ENCODE measurements at places on chromosomes 3 and 15.

GRCh38 chr15:67779549-67780111 is 45.7 kb upstream of the SKOR1 start:
- no peak for DNase-seq

DNA sequence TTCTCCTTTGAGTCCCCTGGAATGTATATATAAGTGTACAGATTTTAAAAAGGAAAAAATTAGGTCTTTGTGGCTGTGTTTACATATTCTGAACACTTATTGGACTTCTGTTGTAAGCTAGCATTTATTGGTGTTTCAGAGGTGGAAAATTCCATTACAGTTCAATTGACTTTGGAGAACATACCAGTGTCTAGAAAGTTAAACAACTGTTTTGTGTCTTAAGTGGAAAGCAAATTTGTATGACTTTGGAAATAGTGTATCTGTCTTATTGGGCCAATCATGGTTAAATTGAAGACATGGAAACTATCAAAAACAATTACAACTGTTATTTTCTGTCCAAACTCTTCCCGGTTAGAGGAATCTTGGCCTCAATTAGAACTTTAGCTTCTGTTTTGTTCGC is 265.0 kb upstream of the C2CD4B start:
- no peak for DNase-seq

- no peak for DNase-seq
These were observed 97.4 kb upstream of the RNU6-1 start for GRCh38 chr15:67937153-67937761.

GRCh38 chr3:139281522-139282196 is 62.2 kb upstream of the MRPS22 start:
- no peak for DNase-seq

DNA sequence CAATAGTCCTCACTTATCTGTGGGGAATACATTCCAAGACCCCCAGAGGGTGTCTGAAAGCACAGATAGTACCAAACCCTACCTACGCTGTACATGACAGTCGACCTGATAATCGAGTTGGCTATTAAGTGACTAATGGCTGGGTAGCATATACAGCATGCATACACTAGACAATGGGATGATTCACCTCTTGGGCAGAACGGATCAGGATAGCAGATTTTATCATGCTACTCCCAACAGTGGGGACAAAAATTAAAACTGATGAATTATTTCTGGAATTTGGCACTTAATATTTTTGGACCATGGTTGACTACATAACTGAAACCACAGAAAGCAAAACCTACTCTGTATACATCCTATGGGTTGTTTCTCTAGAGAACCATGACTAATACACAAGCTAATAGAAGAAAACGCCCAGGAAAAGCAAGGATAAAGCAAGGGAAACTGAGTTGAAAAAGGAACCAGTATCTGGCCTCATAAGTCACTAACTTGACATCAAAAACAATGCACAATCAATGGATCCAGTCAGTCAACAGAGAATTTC is 15.5 kb downstream of the ATG3 start:
- DNase-seq = no peak

DNA sequence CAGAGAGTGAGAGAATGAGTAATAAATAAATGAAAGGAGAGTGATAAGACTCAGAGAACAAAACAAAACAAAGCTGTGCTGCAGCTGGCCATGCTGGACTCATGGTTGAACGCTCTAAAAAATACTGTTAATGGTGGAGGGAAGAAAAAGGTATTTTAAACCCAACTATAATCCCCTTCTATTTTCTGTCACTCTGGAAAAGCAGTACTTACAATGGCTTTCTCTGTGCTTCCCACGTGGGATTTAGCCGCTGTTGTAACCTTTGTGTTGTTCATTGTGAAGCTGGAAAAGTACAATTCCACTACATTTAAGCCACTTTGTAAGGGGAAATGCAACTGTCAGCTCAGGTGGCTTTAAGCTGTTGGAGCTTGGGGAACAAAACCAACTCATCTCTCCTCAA is 917.7 kb downstream of the IGSF11 start:
- no peak for DNase-seq

DNA sequence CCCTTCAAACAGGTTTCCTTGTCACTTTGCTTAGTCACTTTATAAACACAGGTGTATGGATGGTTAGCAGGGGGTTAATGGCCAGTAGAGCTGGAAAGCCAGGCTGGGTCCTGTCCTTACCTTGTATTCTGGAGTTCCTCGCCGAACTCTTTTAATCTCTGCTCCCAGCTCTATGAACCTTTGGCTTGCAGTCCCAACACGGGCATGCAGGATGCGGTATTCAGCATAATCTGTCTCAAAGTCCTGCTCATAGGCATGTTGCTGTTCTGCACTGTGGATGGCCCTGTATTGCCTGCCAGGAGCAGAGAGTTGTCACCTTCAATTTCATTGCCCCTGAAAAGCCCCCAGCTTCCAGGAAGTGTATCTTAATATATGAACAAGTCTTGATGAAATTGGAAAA is 2.7 kb downstream of the ELL3 start:
- DNase-seq = no peak

- no peak for DNase-seq
These were observed 28.5 kb downstream of the CYFIP1 start for GRCh38 chr15:22951381-22952280.

GRCh38 chr3:27990324-27990723 is 251.1 kb upstream of the CMC1 start:
- no peak for DNase-seq

GRCh38 chr3:115040673-115041286 is 106.3 kb downstream of the ZBTB20 start:
- DNase-seq = peak; percentile 14

- no peak for DNase-seq
These were observed 219.8 kb upstream of the TOPAZ1 start for GRCh38 chr3:44021651-44022594.

- no peak for DNase-seq
These were observed 521.6 kb downstream of the EPHA3 start for GRCh38 chr3:89628856-89629670.

DNA sequence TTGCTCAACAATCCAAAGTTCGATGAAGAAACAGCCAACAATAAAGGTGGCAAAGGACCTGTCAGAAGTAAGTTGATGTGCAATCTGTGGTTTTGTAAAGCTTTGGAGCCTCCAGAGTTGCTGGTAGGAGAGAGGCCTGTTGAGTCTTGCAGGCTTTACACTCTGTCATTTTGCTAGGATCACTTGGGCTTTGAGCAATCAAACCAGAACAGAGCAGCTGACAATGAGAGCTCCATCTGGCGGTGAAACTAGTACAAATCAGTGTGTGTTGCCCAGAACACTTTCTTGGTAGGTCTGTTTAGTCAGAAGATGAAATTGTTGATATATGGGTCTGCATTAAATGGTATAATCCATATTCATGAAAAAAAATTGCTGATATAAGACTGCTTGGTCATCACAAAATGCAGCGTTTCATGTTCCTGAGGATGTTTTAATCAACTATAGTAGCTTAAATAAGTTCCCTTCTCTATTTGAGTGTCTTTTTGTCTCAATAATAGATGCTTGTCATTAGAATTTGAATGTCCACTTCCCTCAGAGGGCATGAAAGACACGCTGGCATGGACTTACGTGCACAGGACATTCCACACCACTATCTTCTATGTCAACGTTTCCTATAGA is 25.7 kb downstream of the TMOD2 start:
- peak; percentile 28 for DNase-seq

- DNase-seq = no peak
These were observed 2.5 kb upstream of the INAFM2 start for GRCh38 chr15:40320931-40321371.

GRCh38 chr3:103767635-103768034 is 1332.8 kb downstream of the ZPLD1 start:
- no peak for DNase-seq

GRCh38 chr15:91032919-91033803 is 10.8 kb upstream of the VPS33B start:
- peak; percentile 22 for DNase-seq

- no peak for DNase-seq
These were observed 43.9 kb upstream of the GOLGA8J start for GRCh38 chr15:30038667-30039523.

GRCh38 chr15:43215961-43216360 is 4.9 kb downstream of the EPB42 start:
- DNase-seq = no peak

DNA sequence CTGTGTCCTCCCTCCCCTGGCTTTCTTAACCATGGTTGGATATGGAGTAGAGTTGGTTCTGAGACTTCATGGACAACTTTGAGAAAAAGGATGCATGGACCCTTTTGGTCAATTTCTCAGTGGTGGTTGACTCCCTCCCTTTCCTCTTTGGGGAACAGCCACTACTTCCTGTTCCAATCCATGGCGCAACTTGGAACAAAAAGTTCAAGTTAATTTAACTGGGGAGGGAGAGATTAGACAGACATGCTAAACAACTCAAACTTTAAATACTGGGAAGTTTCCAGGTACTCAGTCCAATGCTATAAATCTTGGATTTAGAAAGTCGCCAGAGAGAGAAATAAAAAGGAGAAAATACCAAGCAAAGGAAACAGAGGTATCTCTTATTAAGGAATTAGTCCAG is 202.2 kb downstream of the PDZRN3 start:
- no peak for DNase-seq

- DNase-seq = no peak
These were observed 9.5 kb downstream of the RPSA start for GRCh38 chr3:39415983-39416382.

DNA sequence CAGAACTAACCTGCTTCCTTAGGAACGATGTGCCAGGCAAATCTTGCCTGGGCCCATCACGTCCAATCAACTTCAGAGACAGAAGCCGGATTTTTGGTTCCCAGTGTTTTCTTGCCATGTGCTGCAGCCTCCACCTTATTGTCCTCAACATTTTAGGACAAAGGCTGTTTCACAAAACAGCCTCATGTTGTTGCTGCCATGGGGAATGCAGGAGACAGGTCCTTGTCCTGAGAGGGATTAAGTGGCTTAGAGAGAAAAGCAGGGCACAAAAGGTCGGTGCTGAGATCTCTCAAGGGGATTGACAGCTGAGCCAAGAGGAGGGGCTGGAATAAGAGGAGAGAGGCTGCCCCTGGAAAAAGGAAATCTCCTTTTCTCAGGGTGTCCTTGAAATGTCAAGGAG is 11.3 kb upstream of the NMNAT3 start:
- no peak for DNase-seq

DNA sequence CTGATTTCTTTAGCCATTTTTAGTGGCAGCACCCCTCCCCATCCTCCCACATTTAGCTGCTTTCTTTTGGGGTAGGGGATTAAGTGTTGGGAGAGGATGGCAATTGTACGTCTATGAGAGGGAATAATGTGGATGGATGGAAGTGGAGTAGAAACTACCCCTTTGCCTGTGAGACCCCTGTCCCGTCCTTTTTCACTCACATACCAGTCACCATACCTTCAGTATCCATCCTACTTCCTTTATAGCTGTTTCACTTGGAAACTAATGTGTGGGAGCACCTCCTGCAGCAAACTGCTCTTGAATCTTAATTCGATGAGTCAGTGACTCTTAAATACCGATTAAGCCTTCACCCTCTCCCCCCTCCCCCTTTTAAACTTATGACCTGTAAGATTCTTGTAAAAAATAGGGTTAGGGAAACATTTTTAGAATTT is 730 bp downstream of the SPRED1 start:
- no peak for DNase-seq

GRCh38 chr3:12996181-12996506 is 77.1 kb downstream of the IQSEC1 start:
- DNase-seq = no peak

GRCh38 chr3:133899311-133899710 is 3.6 kb upstream of the RAB6B start:
- DNase-seq = no peak

DNA sequence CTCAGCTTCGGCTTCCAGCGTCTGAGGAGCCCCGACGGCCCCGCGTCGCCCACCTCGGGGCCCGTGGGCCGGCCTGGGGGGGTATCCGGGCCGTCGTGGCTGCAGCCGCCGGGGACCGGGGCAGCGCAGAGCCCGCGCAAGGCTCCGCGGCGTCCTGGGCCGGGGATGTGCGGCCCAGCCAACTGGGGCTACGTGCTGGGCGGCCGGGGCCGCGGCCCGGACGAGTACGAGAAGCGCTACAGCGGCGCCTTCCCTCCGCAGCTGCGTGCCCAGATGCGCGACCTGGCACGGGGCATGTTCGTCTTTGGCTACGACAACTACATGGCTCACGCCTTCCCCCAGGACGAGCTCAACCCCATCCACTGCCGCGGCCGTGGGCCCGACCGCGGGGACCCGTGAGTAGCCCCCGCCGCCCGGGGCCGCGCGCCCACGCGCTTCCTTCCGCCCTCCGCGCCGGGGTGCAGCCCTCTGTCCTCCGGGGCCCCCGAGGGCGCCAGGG is 462 bp downstream of the EDEM1 start:
- peak; percentile 25 for DNase-seq

- DNase-seq = no peak
These were observed 238.3 kb upstream of the FEZF2 start for GRCh38 chr3:62611541-62612240.

DNA sequence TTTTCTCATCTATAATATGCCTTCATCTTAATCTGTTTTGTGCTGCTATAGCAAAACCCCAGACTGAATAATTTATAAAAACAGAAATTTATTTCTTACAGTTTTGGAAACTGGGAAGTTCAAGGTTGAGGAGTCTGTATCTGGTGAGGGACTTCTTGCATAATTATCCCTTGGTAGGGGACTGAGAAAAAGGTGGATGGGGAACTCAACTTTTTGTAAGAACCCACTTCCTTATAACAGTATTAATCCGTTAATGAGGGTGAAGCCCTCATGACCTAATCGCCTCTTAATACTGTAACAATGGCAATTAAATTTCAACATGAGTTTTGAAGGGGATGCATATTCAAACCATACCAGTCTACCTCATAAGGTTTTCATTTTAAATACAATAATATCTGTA is 17.4 kb upstream of the MYH15 start:
- no peak for DNase-seq

- no peak for DNase-seq
These were observed 70.1 kb downstream of the SMAD3 start for GRCh38 chr15:67135494-67135893.

- DNase-seq = no peak
These were observed 37.9 kb downstream of the CPA3 start for GRCh38 chr3:148903022-148903442.

DNA sequence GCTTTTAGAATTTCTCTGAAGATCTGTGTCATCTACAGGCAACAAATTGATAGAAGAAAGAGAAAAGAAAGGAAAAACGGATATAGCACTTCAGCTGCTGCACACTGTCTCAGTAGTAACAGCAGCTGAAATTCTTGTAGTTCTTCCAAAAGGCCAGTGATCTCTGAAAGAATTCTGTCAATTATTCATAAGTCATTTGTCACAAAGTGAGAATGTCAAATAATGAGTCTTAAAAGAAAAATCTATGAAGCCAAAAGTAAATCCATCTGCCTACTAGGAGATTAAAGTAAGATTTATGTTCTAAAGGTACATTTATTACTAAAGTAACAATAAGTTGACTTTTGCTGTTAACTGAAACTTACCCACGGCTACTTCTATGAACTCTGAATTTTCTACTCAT is 24.6 kb downstream of the IFT80 start:
- no peak for DNase-seq

GRCh38 chr3:52147804-52148203 is 6.4 kb downstream of the POC1A start:
- DNase-seq = no peak
